ENCODE measurements at places on chromosomes 16 and 17. TPM values are rescaled to one million over a fixed set of nuclear protein-coding genes. Genes with fewer than 3 reads are reported as not detected.

KRT27 gene
- not detected for total RNA-seq

DNA sequence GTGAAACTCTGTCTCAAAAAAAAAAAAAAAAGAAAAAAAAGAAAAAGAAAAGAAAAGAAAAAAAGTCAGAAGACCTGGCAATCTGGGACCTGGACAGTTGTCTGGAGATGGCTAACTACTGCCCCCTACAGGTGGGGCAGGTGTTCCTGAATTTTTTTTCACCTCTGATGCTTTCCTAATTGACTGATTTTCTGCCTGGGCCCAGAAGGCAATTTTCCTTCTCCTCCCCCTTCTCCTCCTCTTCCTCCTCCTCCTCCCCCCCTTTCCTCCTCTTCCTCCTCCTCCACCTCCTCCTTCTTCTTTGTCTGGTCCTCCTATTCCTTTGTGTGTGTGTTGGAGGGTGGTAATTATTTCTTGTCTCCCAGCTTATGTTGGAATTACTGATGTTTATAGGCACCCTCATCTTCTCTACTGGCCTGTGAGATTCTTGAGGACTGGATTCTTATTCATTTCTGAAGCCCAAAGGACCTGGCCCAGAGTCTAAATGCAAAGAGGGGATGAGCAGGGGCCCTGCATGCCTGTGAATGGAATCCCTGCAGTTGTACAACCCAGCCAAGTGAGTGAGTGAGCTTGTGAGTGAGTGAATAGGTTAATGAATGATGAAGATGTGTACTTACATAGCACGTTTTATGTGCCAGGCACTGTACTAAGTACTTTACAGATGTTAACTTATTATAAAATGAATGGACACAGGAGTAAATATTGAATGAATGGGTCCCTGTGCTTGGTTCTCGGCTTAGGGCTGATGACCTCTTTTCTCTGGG lies 26.9 kb downstream of the IRX5 start:
- no peak for DNase-seq

DNA sequence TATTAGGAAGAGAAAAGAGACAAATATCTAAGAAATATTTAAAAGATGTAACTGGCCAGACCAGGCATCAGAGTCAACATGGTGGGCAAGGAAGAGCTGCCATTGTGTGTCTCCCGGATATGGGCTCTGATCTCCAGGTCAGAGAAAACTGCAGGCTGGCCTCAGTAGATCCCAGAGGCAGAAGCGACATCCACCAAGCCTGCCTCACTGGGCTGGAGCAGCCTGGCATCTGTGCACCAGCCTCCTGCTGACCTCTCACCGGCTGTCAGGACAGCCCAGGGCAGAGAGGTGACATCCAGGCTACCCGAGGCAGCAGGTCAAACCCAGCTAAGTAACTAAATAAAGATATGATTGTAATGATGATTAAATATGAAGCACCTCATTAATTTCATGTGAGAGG lies 162.8 kb upstream of the TNRC6C start:
- no peak for DNase-seq

DNA sequence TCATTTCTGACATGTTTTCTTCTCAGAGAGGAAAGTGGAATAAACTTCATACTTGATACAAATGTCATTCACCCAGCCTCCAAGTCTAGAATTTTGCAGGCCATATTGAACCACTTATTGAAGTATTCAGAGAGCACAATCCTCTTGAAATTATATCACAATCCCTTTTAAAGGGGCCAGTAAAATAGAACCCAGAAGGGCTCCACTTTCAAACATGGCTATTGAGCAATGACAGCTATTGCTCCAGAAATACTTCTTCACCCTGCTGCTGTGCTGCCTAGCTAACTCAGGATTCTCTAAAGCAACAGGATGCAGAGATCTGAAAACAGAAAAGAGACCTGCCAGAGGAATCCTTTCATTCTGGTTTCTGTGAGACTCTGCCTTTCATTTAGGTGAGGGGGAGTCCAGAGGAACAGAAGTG lies 275.0 kb upstream of the CDH5 start:
- no peak for DNase-seq

- DNase-seq = peak; percentile 63
Observed at GRCh38 chr17:58534901-58535421, 20.5 kb upstream of the MTMR4 start.

GRCh38 chr17:4368341-4368740 lies 1.9 kb upstream of the UBE2G1 start:
- no peak for DNase-seq

DNA sequence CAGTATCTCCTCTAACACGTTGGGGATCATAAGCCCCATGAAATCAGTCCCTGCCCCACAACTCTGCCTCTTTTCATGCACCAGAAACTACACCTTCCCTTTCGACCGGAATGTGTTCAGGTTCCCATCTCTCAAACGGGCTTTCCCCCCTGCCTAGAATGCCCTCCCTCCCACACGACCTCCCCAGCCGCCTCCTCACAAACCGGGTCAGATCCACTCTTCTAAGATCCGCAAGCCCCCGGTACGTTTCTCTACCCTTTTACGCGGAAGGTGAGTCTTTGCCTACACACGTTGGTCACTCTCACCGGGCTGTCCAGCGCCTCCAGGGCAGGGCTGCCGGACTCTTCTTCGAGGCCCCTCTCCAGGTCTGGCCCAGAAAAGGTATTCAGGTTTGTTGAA lies 708 bp downstream of the DHX33 start:
- DNase-seq = no peak

All from right lobe of liver (tissue), 6 donors.